ENCODE measurements at places on chromosomes 7 and 10.

- DNase-seq: no peak
Observed at GRCh38 chr10:26251925-26252324, 35.4 kb downstream of the GAD2 start.

DNA sequence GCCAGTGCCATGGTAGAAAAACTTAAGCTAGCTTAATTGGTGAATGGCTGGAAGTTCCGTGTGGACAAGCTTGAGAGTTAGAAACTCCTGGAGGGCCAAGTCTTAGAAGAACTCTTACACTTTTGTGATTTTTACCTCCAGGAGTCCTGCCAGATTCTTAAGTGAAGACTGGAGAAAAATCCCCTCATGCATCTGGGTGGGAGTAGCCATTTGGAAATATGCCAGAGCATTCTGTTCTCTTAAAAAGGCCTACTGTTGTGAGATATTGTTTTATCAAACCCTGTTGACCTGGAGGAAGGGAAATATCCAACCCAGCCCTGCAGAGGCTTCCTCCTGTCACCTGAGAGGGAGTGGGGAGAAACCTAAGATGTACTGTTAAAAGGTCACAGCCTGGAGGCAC lies 17.6 kb upstream of the MCM10 start:
- no peak for DNase-seq

DNA sequence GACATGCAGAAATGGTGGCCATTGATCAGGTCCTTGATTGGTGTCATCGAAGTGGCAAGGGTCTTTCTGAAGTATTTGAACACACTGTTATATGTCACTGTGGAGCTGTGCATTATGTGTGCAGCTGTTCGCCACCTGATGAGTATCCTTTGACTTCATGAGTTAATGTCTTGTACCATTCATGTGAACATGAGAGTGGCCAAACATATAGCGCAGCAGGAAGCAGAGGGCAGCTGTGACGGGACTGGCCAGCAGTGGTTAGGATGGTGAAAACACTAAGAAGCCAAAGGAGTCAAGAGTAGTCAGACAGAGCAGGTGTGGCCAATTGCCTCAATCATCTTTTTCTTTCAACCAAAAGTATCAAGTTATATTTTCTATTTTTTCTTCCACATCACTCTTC lies 167.4 kb downstream of the IMMP2L start:
- DNase-seq: no peak

GRCh38 chr10:92598321-92598720 lies 5.4 kb downstream of the KIF11 start:
- DNase-seq: no peak

DNA sequence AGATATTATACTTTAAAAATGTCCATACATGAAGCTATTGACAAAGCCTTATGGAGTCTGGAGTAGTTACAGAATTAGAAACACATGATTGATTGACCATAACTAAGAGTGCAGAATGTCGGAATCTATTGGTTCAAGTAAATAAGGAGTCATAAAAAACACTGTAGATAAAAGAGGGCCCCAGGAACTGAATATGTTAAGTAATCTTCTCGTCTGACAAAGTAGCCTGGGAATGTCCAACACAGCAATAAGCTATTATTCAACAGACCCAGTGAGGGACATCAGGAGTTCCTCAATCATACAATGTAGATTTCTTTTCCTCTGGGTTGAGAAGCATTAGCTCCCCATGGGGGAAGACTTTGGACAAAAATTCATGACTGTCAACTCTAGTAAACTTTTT lies 782.0 kb downstream of the SUGCT start:
- DNase-seq: no peak

DNA sequence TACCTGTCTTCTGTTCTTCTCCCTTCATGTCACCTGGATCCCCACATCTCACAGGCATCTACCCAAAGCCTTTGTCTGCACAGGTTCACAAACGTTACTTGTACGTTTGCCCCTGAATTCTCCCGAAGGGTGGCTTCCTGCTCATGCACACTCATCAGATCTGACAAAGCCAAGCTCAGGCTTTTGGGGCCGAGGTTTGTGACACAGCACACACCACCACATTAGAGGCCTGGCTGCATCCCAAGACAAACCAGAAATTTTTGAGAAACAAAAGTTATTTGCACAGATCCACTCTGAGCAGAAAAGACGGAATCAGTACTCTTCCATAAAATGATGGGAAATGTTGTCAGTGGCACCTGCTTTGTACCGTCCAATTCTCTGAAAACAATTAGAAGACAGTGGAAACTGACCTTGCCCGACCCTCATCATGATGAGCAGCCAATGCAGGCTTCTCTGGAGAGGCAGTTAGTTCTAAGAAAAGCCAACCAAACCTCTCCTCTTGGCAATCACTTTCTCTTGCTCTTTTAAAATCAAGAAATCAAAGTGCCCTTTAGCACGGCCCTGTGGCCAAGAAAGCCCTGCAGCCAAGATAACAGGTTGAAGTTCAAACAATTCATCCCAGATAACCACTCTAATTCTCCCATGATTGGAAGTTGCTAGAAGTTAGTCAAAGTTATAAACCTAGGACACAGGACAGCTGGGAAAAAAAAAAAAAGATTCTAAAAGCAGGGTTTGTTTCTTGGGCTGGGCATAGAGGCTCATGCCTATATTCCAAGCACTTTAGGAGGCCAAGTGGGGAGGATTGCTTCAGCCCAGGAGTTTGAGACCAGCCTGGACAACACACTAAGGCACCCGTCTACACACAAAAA lies 13.6 kb upstream of the SVIL start:
- DNase-seq: no peak

DNA sequence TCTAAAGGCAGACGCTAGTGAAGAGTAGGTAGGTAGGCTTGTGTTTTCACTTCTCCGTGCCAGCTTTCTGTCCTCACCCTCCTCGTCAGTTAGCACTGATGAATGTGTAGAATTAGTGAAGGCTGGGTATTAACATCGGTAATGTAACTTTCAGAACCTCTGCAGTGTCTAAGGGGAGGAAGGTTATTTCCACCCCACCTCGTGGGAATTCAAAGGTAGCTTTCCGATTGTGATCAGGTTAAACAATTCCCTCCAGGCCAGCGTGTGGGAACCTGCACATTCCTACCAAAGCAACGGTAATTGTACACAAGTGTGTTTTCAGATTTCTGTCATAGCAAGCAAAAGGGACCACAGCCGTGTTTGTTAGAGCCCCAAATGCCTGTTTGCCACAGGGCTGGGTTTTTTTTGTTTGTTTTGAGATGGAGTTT lies 405.0 kb upstream of the GALNT17 start:
- no peak for DNase-seq
